ENCODE measurements at places on chromosomes 3 and 15. TPM values are rescaled to one million over a fixed set of nuclear protein-coding genes. Genes with fewer than 3 reads are reported as not detected.

Gene CDC25A
- total RNA-seq: 0.74 TPM

Gene SLITRK3
- total RNA-seq: 35.4 TPM

Gene MITF
- total RNA-seq: 14.1 TPM

Gene ACP3
- total RNA-seq: 7.2 TPM

Gene PLA2G4D
- 0.21 TPM for total RNA-seq

Gene CCR1
- 2.9 TPM for total RNA-seq

Gene LRRC28
- total RNA-seq: 57.4 TPM

Gene ACKR4
- total RNA-seq: not detected

Gene PFN2
- total RNA-seq: 387 TPM

Gene SMAD6
- total RNA-seq: 4.4 TPM

Gene LCTL
- total RNA-seq: 0.20 TPM

Gene SLC35G2
- 15.1 TPM for total RNA-seq

Gene MAGI1
- 62.0 TPM for total RNA-seq

Gene KLHL40
- 0.16 TPM for total RNA-seq

Gene PRTG
- total RNA-seq: 1.4 TPM

Gene SLC24A5
- not detected for total RNA-seq

Gene INSYN1
- 115 TPM for total RNA-seq

Gene SPRED1
- 41.3 TPM for total RNA-seq

Gene CCDC32
- total RNA-seq: 27.2 TPM

Gene ZSCAN2
- 5.7 TPM for total RNA-seq

Gene CYP1A2
- total RNA-seq: not detected

Gene FOXB1
- not detected for total RNA-seq

Gene CA12
- total RNA-seq: 1.2 TPM

Gene C3orf49
- not detected for total RNA-seq

Gene CHST2
- total RNA-seq: 30.9 TPM

Gene KCNAB1
- 55.3 TPM for total RNA-seq

Gene UTS2B
- 0.91 TPM for total RNA-seq

Gene SEMA3G
- total RNA-seq: 15.7 TPM

Gene OSTN
- 6.0 TPM for total RNA-seq

Gene GOLGA6A
- total RNA-seq: 1.4 TPM

Gene SPTBN5
- 4.8 TPM for total RNA-seq

Gene SUSD5
- 10.4 TPM for total RNA-seq

Gene FBXL22
- 1.5 TPM for total RNA-seq

Gene FURIN
- total RNA-seq: 46.0 TPM

Gene CD80
- not detected for total RNA-seq

Gene NRG4
- 12.4 TPM for total RNA-seq

Gene CCDC39
- 2.7 TPM for total RNA-seq

Gene TMEM207
- total RNA-seq: not detected

Gene SYNPR
- total RNA-seq: 87.0 TPM

Gene GOLGA8J
- not detected for total RNA-seq

Gene FBXL2
- total RNA-seq: 53.4 TPM

Gene IL1RAP
- total RNA-seq: 19.4 TPM

Gene ARHGEF3
- 69.3 TPM for total RNA-seq

Gene TRAK1
- total RNA-seq: 73.9 TPM

Gene DNAH12
- total RNA-seq: 1.5 TPM

Gene ZMAT3
- total RNA-seq: 68.8 TPM

Gene WDR72
- not detected for total RNA-seq

Gene FBXO40
- total RNA-seq: 2.0 TPM

Gene C3orf52
- 0.87 TPM for total RNA-seq

Gene TEX55
- total RNA-seq: not detected

Gene PIERCE2
- 1.5 TPM for total RNA-seq

Gene GOLGA6L7
- total RNA-seq: not detected

Gene HRG
- not detected for total RNA-seq

Gene ITPKA
- 53.4 TPM for total RNA-seq

Gene KNG1
- 0.41 TPM for total RNA-seq

Gene ALG1L2
- 2.2 TPM for total RNA-seq

Gene PP2D1
- not detected for total RNA-seq

Gene TRA2B
- 89.2 TPM for total RNA-seq
